GM10248 (cell line): ENCODE measurements at places on chromosomes 7 and 10.

DNA sequence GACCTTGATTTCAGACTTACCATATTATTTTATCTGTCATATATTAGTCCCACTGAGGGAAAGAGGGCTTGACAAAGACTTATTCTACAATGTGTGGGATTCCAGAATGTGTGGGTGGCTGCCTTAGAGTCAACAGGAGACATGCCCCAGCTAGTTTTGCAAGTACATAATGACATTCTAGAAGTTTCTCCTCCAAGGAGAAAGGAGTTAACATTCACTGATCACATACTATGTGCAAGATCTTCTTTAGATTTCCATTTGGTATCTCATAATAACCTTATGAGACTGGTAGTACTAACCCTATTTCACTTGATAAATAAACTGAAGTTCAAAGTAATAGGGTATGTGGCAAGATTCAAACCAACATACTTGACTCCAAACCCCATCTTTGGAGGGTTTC is 25.2 kb downstream of the IRF5 start:
- no peak for DNase-seq

DNA sequence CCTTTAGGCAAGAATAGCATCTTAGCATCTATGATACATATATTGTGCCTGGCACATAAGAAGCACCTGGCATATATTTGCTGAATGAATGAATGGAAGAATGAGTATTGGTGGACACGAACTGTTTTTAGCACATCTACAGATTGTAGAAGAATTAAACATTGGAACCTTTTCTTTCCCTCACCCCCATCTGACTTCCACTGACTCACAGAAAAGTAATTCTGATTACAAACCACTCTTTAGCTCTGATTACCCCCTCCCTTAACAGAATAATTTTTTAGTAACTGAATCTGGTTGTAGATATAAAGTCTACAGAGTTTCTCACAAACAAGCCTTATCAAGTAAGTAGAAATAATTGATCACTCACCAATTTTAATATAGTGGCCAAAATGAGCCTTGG is 31.9 kb downstream of the SLC26A4 start:
- no peak for DNase-seq

GRCh38 chr7:40311307-40311706 is 176.5 kb downstream of the SUGCT start:
- peak; percentile 45 for DNase-seq

DNA sequence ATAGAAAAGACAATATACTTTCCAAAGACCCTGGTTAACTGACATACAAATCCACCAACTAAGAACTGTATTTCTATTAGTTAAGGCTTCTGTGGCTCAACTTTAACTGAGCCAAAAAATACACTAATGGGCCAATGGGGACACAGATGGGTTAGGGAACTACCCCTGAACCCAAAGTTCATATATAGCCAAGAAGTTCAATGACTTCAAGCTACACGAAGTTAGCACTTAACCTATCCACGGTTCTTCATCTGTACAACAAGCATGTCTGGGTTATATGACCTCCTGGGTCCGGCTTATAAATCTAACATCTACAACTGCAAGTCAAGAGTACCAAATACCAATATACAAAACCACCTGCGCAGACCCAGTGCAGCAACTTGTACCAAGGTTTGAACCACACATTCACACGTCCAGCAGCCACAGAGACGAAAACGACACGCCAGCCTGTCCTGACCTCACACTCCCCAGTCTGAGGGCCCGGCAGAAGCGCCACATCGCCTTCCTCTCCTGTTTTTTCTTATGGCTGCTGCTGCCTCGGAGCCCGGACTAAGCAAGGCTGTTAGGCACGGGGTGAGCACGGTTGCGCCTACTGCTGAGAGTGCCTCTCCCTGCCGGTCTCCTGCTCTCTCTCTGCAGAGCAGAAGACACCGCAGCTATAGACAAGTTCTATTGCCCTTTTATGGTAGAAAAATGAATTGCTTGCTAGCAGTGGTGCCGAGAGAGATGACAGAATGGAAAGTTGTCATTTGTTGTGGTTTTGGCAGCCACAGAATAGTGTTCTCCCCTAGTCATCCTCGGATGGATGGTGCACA is 86.3 kb downstream of the RNF216 start:
- peak; percentile 62 for DNase-seq

DNA sequence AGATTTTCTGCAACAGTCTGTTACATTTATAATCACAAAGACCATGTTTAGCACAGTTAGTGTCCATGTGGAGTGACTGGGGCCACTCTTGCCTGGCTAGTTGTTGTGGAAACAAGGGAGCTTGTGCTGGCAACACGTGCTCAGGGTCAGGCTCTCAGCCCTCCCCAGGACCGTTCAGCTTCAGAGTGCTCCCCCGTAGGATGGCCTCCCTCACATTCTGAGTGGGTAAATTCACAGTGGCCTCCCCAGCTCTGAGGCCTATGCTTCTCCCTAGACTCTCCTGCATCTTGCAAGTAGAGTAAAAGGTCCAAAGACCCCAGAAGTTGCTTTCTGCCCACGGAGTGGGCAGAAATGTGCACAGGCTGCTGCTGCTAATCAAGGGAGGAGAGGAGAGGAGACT is 122.3 kb downstream of the ADCY1 start:
- DNase-seq, result no peak

GRCh38 chr7:55273186-55273980 is 91.8 kb upstream of the LANCL2 start:
- peak; percentile 5 for DNase-seq

- DNase-seq, result no peak
Measured at GRCh38 chr10:24256619-24257107, 47.7 kb downstream of the KIAA1217 start.

DNA sequence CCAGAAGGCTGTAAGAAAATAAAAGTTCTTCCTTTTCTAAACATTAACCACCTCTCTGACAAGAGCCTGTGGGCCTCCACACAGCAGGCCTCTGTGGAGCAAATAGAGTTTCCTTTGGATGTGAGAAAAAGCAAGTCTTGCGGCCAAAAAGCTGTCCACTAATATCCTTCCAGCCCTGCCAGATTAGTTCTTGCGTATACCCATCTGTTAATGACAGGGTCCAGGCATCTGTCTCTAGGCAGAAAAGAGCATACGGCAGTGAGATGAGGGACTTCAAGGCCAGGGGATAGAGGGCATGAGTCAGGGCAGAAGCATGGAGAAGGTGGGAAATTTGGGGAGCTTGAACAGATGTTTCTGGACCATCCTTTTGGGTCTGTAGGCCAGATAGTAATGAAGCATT is 164.9 kb downstream of the NSUN6 start:
- no peak for DNase-seq

- DNase-seq, result no peak
Measured at GRCh38 chr7:65744406-65744805, 128.5 kb upstream of the VKORC1L1 start.

DNA sequence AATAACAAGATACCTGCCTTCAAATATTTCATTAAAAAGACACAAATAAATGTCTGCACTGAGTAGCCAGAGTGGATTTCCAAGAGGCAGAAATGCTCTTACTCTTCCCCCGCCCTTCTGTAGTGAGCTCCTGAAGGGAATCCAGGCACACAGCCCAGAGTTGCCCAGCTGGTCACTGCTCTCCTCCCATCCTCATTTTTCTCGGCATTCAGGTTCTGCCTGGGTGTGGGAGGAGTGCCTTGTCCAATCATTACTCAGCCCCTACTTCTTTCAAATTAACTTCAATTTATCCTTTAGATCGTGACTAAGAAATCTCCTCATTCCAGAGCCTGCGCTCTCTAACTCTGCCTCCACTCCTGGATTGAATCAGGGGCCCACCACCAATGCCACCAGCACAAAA is 12.2 kb downstream of the CCDC6 start:
- no peak for DNase-seq

DNA sequence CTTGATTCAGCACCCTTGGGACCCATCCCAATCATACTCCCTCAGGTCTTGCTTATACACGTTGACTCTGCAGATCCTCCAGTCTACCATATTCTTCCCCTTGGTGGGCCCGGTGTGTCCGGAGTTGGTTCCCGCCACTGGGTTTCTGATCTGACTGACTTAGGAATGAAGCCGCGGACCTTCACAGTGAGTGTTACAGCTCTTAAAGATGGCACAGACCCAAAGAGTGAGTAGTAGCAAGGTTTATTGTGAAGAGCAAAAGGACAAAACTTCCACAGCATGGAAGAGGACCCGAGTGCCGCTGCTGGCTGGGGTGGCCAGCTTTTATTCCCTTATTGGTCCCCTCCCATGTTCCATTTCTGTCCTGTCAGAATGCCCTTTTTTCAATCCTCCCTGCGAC is 5.9 kb upstream of the GDF10 start:
- DNase-seq, result no peak

GRCh38 chr7:124662372-124662771 is 103.2 kb downstream of the GPR37 start:
- DNase-seq, result no peak

- DNase-seq, result peak; percentile 80
Measured at GRCh38 chr7:43648473-43649406, 65.8 kb downstream of the STK17A start.

- no peak for DNase-seq
Measured at GRCh38 chr10:122419876-122420623, 34.4 kb upstream of the ARMS2 start.

GRCh38 chr10:70679498-70679897 is 7.2 kb downstream of the ADAMTS14 start:
- DNase-seq, result no peak
